Activated CD4-positive, alpha-beta memory T cell treated with anti-CD3 and anti-CD28 coated beads for 36 hours (primary cell): ENCODE measurements at places on chromosomes 3 and 15. TPM values are rescaled to one million over a fixed set of nuclear protein-coding genes. Genes with fewer than 3 reads are reported as not detected.
A peak's percentile ranks its signal among the peaks of the same experiment; 100 is the strongest.

BCL2A1 gene
- total RNA-seq, result 110 TPM

- H3K27ac ChIP-seq, result no peak overlapping the region
- H3K27me3 ChIP-seq, result no peaks in the 10 kb centered on the region
- peaks cover 25% of the 10 kb centered on the region for H3K4me1 ChIP-seq
- DNase-seq, result no peak
- no peak overlapping the region for H3K4me3 ChIP-seq
These were observed 84.7 kb downstream of the EOMES start for GRCh38 chr3:27637346-27637995.

GRCh38 chr3:119508172-119508845 is 10.0 kb downstream of the TIMMDC1 start:
- peaks cover 33% of the 10 kb centered on the region for H3K4me1 ChIP-seq
- H3K27ac ChIP-seq, result peak overlapping the region; percentile 59
- H3K4me3 ChIP-seq, result no peak overlapping the region
- H3K36me3 ChIP-seq, result peaks cover 49% of the 10 kb centered on the region
- DNase-seq, result peak; percentile 37

DNA sequence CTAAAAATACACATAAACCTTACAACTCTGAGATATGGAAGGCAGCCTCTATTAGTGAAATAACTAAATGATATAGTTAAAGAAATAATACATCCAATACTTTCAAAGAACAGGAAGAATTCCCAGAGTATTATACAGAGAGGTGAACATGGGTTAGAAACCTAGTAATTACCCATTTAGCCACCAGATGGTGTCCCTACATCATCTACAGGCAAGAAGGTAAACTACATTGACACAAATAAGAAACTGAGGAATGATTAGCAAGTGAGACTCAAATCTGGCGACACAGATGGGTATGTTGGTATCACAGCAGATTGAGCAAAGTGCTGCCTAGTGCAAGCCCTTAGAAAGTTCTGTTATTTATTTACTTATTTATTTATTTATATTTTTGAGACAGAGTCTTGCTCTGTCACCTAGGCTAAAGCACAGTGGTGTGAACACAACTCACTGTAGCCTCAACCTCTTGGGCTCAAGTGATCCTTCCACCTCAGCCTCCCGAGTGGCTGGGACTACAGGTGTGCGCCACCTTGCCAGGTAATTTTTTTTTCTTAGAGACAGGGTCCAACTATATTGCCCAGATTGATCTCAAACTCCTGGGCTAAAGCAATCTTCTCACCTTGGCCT is 28.2 kb downstream of the NEK4 start:
- H3K4me3 ChIP-seq, result no peak overlapping the region
- no peaks in the 10 kb centered on the region for H3K27me3 ChIP-seq
- no peak for DNase-seq

- no peak overlapping the region for H3K27ac ChIP-seq
- no peaks in the 10 kb centered on the region for H3K27me3 ChIP-seq
- no peak overlapping the region for H3K4me3 ChIP-seq
- H3K36me3 ChIP-seq, result peaks cover 2% of the 10 kb centered on the region
- no peak for DNase-seq
These were observed 37.4 kb upstream of the AZI2 start for GRCh38 chr3:28386049-28386448.

GRCh38 chr3:39190281-39191025 is 1.9 kb downstream of the XIRP1 start:
- H3K27ac ChIP-seq, result no peak overlapping the region
- no peak overlapping the region for H3K4me3 ChIP-seq
- H3K36me3 ChIP-seq, result no peaks in the 10 kb centered on the region
- no peaks in the 10 kb centered on the region for H3K27me3 ChIP-seq
- DNase-seq, result no peak

DNA sequence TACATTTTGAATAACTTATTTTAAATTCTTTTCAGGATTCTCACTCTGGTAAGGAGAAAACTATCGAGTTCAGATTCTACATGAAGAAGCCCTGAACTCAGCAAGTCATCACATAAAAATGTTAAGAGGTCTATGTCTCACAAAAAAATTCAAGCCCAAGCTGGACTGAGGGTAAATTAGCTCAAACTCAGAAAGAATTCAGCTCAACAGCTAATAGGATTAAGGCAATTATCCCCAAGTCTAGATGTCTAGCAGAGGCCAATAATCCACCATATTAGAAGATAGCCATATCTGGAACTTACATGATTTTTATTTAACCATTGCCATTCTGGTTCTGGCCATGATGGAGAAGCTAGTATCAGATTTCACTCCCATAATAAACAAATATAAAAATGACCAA is 909.7 kb downstream of the PLOD2 start:
- H3K36me3 ChIP-seq, result no peaks in the 10 kb centered on the region
- H3K27me3 ChIP-seq, result no peaks in the 10 kb centered on the region
- no peaks in the 10 kb centered on the region for H3K4me1 ChIP-seq
- DNase-seq, result no peak
- H3K27ac ChIP-seq, result no peak overlapping the region

GRCh38 chr3:44058022-44058867 is 183.4 kb upstream of the TOPAZ1 start:
- H3K4me3 ChIP-seq, result peak overlapping the region; percentile 47
- H3K27me3 ChIP-seq, result peaks cover 45% of the 10 kb centered on the region
- no peaks in the 10 kb centered on the region for H3K36me3 ChIP-seq
- H3K27ac ChIP-seq, result no peak overlapping the region
- DNase-seq, result peak; percentile 39

- DNase-seq, result peak; percentile 53
- peaks cover 28% of the 10 kb centered on the region for H3K4me1 ChIP-seq
- no peaks in the 10 kb centered on the region for H3K27me3 ChIP-seq
- peak overlapping the region; percentile 82 for H3K4me3 ChIP-seq
- H3K27ac ChIP-seq, result peak overlapping the region; percentile 86
These were observed 10.9 kb downstream of the GNB5 start for GRCh38 chr15:52180196-52180835.
